ENCODE measurements at places on chromosomes 7 and 10.

DNA sequence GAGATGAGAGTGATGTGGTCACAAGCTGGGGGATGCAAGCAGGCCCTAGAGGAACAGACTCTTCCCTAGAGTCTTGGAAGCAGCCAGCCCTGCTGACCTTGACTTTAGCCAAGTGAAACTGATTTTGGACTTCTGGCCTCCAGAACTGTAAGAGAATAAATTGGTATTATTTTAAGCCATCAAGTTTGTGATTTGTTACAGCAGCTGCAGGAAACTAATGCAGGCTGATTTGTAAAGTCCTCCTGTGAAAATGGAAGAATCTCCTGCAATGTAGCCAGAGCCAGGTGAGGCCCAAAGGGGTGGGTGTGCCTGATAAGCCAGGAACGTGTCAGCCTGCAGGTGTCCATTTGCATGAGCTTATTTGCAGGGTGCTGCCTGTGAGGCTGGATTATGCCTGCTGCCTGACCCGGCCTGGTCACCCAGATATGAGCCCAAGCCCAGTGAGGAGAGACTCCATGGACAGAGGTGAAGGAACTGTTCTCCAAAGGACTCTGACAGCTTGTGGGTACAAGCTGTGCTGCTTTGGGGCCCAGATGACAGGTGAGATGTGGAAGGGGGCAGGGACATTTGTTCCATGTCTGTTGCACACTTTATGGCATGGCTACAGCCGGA, 24.6 kb upstream of the PLEKHA1 start:
- peak; percentile 58 for DNase-seq

DNA sequence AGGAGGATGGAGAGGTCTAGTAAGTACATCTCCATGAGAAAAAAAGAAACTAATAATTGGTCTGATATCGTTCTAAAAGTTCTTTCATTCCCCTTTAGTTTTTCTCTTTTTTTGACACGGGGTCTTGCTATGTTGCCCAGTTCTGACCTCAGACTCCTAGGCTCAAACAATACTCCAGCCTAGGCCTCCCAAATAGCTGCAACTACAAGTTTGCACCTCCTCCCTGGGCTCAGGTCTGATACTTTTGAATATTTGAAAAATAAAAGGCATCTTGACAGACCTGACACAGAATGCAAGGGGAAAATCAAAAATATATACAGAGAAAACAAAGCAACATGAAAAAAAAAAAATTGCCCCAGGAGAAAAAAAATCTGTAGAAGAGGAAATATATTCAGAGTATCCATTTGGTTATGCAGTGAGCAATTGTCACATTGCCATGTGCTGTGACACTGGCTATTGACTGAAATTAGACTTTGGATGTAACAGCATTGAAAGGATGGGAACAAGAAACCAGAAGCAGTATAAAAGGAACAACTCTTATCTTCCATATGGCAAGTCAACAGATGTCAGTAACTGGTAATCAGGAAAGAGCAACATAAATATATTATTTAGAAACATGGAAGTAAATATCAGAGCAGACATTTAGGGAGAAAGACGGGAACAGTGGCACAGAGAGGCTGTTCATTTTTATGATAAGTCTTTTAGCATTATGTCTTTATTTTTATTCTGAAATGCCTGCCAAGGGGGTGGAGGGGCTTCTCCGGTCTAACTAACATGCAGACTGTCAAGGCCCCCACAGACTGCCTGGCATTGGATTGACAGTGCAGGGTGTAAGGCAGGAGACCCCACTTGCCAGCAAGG, 408.4 kb downstream of the PARD3 start:
- no peak for DNase-seq

- DNase-seq = no peak
Measured at GRCh38 chr7:72099784-72100183, 312.4 kb downstream of the CALN1 start.

DNA sequence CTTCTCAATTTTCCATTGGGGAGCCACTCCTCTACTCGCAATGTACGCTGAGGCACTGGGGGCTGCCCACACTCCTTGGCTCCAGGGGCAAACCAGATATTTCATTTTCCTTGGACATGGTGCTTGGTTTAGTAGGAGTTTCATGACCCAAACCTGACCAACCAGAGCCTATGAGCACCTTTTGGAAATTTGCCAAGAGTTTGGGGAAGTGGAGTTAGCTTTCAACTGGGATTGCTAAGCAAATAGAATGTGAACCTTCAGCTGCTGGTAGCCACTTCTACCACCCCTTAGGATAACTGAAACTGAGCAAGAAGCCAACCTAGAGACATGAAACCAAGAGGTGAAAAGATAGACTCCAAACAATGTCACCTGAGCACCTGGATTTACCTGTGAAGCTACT, 74.9 kb upstream of the COL13A1 start:
- DNase-seq = no peak

DNA sequence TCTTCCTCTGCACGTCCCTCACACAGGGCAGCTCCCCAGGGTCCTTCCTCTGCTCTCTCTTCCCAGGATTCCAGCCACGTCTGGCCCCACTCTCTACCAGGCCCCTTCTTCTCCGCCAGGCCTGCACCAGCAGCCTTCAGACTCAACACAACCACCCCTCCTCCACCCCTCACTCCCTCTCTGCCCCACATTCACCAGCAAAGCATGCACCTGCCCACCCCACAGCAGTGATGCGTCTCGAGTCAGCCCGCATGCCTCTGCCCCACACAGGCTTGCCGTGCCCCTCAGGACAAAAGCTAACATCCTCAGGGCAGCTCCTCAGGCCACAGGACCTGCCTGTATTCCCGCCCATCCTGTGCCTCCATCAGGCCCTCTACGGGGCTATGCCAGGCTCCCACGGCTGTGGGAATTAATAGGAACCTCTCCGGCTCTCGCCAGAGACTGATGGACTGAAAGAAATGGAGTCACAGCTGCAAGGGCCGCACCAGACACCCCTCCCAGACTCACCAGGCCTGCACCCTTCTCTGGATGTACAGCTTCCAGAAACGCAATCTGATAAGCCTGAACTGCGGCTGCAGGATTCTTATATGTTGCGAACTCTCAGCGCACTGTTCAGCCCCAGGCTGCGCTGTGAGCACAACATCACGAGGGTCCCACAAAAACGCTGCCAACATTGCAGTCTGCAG, 100.1 kb downstream of the CYTH3 start:
- DNase-seq = no peak

DNA sequence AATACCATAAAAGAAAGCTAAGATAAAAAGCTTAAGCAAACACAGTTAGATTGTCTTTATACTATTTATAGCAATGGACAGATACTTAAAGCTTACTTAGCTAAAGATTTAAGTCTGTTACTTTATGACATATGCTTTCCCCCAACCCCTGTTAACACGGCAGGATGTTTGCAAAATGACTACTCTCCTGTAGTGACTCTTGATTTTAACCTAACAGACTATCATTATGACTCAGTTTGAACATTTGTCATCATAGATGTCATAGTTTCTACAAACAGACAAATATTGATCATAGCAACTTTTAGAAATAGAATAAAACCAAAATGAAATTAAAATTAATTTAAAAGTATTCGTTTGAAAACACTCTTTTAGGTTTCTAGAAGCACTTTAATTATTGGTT, 7.8 kb upstream of the COMMD3 start:
- no peak for DNase-seq

DNA sequence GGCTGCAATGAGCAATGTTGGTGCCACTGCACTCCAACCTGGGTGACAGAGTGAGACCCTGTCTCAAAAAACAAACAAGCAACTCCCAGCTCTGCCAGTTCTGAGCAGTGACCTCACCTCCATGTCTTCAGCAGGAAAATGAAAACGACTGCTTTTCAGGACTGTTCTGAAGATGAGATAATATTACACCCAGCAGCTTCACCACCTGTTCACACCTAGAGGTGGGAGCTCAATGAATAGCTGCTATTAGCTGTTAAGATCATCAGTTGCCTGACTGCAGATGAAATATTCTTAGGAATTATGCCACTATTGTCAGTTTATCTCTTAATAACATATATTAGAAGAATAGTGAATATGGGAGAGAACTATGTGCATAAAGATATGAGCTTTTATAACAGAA, 48.4 kb upstream of the CYTH3 start:
- no peak for DNase-seq

DNA sequence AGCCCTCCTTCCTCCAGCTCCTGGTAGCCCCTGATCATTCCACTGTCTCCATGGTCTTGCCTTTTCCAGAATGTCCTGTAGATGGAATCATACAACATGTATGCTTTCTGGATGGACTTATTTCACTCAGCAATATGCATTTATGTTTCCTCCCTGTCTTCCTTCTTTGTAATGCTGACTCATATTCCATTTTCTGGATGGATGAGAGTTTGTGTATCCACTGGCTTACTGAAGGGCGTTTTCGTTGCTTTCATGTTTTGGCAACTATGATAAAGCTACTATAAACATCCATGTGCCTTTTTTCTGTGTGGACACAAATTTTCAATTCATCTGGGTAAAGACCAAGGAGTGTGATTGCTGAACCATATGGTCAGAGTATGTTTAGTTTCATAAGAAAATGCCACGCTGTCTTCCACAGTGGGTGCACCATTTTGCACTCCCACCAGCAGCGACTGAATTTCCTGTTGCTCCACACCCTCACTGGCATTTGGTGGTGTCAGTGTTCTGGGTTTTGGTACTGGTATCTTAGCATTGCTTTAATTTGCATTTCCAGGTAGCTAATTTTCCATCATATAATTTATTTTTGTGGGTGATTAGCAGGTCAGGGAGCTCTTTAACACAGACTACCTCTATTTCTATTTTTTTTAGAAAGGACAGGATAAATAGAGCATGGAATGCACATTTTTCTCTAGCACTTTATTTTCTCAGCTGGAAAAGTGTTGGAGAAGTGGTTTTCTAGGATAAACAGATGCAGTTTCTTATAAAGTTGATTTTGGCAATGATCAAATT, 252.2 kb downstream of the WDR37 start:
- no peak for DNase-seq

GRCh38 chr10:101235766-101236165, 6.5 kb upstream of the LBX1 start:
- DNase-seq = no peak

GRCh38 chr7:46885167-46885566, 696.7 kb downstream of the TNS3 start:
- DNase-seq = no peak

DNA sequence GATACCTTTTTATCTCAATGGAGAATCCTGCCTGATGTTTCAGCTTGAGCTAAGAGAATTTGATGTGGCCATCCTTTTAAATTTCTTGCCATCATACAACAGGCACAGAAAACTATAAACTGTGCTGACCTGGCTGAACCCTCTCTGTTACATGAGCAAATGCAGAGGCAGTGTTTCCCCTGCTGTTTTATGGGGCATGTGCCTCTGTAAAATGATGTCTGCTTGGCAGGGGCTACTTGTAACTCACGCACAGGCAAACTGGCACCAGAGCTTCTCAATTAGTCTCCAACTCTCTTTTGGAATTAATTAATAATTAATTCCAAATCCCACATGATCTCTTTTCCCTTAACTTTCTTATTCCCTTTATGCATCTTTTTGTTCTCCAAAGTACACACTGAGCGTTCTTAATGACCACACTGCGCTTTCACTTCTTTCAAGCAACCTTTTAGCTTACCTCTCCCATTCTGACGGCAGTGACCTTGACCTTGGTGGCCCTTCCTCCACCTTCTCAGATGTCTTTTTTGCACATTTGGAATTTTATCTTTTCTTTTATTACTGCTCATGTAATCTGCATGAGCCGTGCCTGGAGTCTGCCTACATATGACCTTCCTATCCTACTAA, 334.0 kb downstream of the PLXNA4 start:
- no peak for DNase-seq

DNA sequence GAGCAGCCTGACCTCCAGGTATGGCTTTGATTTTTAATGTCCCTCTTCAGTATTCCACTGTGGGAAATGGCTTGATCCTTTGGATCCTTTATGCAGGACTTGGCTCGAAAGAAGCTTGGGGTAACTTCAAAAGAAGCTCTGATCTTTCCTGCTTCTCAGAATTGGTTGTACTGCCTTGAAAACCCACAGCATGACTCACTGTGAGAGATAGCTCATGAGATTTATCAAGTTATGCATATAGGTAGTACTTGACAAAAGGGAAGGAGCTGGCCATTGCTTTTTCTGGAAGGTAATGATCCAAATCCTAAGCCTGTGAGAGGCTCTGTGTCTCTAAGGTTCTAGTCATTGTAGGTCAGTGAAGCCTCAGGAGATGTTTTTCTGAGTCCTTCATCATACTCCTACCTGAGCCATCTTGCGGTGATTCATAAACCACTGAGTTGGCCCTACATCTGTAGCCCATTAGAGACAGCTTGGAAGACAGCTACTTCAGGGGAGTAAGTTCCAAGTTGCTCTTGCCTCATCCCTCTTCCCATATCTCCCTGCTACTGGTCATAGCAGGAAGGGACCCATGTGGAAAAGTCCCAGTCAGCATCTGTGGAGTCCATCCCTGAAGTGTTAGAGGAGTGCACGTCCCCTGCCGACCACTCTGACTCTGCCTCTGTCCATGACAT, 36.7 kb upstream of the NFKB2 start:
- DNase-seq = no peak
